ENCODE measurements at places on chromosomes 5 and 9.

GRCh38 chr5:159782197-159782994, 133.9 kb upstream of the ADRA1B start:
- DNase-seq: no peak

DNA sequence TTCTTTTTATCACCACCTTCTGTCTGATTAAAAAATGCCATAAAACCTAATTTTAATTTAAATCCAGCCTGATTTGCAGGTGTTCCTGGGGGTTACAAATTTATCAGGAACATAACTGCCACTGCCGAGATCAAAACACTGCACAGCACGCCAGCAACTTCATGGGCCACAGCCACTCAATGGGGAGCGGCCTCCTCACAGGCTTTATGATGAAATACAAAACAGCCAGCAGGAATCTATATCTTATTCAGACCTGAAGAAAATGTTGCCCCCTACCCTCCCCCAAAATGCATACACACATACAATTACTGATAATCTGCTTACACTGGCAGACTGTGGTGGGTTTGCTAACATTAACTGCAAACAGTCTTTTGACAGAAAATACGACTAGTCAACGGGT, 151.7 kb upstream of the POU5F2 start:
- DNase-seq: no peak

GRCh38 chr5:154446195-154447088, 645 bp downstream of the SAP30L start:
- peak; percentile 33 for DNase-seq

- no peak for DNase-seq
Observed at GRCh38 chr5:53219174-53219573, 109.6 kb upstream of the MOCS2 start.

- DNase-seq: no peak
Observed at GRCh38 chr5:54234304-54234933, 76.0 kb downstream of the ARL15 start.

- DNase-seq: no peak
Observed at GRCh38 chr5:64074533-64074932, 91.1 kb upstream of the RNF180 start.

DNA sequence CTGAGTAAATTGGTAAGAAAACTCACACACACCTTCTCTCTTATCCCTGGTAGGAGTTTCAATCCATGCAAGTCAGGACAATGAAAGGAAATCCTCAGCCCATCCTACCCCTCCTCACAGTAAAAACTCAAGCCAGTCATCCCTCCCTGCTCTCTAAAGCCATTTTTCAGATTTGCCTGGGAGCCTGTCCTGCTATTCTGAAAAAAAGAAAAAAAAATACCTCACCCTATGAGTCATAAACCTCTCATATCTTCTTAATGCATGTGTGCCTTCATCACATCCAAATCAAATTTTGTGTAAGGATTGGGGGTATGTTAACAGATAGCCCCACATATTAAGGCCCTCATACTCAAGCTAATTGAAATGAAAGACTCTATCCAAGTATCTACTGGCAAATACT, 14.1 kb downstream of the UGT3A2 start:
- no peak for DNase-seq

DNA sequence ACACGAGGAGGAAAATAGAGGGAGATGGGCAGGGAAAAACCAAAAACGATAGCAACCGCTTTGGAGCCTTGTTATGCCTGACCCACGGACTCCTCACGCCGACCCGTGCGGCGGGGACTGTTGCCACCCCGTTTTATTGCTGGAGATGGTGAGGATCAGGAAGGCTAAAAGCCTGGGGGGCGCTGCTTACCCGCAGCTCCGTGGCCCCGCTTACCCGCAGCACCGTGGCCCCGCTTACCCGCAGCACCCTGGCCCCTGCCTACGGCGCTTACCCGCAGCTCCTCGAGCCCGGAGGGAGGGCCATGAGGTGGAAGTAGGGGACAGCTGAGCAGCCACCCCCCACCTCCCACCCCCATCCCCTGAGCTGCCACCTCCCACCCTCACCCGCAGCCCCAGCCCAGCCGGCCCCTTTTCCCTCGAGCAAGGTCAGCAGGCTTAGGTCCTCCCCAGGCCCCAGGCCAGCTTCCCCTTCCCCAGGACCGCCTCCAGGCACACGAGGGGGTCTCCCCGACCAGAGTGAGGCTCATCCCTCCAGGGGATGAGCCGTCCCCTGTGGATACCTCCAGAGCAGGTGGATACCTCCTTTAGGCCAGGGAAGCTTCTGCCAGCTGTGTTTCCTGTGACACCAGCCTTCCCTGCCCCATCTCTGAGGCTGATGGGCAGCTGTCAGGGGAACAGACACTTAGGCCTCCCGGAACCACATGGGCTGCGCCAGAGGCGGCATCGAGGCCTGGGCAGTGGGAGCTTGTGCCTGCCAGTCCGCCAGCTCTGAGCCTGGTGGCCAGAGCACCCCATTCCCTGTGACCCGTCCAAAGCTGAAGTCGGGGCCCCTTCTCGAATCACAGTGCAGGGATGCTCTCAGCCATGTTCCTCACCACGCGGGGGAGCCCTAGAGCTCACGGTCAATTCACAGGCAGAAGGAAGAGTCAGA, 92.3 kb downstream of the LMX1B start:
- DNase-seq: peak; percentile 70

- no peak for DNase-seq
Observed at GRCh38 chr5:150774145-150774544, 4.4 kb upstream of the SMIM3 start.

GRCh38 chr9:128718047-128718446, 5.9 kb downstream of the ZDHHC12 start:
- no peak for DNase-seq

DNA sequence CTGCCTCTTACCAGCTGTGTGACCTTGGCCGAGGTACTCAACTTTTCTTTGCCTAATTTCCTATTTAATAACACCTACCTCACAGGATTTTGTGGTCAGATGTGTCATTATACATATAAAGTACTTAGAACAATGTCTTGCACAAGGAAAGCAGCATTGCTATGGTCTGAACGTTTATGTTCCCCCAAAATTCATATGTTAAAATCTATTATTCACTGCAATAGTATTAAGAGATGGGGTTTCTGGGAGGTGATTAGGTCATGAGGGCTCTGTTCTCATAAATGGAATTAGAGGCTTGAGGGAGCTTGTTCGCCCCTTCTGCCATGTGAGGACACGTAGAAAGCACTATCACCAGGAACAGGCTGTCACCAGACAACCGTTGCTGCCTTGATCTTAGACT, 10.9 kb upstream of the RNF145 start:
- DNase-seq: no peak

DNA sequence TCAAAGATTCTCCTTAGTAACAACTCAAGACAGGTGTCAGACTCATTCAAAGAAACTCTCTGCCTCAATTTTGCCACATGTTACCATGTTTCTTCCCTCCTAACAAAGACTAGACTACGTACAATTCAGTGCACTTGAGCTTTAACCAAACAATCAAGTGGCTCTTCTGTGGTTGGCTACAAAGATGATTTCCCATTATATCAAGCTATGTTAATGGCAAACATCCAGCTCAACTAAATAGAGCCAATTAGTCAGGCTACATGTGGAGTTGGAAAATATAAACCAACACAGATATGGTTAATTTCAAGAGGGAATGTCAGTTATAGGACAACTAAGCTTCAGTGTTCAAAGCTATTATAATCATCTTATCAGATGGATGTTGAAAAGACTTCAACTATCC, 29.2 kb upstream of the ADRA1B start:
- DNase-seq: no peak

GRCh38 chr9:30900706-30901105, 1483.7 kb upstream of the ACO1 start:
- no peak for DNase-seq

DNA sequence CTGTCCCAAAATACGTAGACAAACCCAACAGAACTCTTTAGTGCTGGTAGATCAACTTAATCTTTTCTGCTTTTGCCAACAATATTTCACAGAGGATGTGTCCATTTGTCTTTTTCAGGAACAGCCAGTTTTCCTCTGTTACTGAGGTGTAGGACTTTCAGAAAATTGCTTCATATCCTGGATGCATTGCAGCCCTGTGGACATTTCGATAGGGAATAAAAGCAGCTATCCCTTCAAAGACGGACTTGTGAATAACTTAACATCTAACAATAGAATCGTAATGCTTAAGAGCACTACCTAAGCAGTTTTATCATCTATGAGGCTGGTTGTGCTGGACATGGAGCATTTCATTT, 59.7 kb downstream of the PCSK1 start:
- no peak for DNase-seq

DNA sequence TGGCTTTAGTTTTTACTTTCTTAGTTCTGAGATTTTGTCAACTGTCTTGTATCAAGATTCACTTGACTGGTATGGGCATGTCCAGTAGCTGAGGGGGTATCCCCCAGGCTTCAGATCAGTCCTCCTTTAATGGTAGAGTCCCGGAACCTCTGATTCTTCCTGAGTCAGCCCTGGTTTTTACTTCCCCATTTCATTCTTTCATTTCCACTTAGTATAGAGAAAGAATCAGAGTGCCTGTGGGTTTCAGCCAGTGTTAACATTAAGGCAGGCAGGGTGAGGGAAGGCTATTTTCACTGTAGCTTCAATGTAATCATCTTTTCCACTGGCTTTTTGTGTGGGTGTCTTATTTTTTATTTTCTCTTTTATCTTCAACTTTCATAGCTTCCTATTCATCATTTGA, 8.3 kb upstream of the COMMD10 start:
- DNase-seq: no peak

- DNase-seq: no peak
Observed at GRCh38 chr9:81776834-81777233, 87.5 kb upstream of the TLE1 start.

DNA sequence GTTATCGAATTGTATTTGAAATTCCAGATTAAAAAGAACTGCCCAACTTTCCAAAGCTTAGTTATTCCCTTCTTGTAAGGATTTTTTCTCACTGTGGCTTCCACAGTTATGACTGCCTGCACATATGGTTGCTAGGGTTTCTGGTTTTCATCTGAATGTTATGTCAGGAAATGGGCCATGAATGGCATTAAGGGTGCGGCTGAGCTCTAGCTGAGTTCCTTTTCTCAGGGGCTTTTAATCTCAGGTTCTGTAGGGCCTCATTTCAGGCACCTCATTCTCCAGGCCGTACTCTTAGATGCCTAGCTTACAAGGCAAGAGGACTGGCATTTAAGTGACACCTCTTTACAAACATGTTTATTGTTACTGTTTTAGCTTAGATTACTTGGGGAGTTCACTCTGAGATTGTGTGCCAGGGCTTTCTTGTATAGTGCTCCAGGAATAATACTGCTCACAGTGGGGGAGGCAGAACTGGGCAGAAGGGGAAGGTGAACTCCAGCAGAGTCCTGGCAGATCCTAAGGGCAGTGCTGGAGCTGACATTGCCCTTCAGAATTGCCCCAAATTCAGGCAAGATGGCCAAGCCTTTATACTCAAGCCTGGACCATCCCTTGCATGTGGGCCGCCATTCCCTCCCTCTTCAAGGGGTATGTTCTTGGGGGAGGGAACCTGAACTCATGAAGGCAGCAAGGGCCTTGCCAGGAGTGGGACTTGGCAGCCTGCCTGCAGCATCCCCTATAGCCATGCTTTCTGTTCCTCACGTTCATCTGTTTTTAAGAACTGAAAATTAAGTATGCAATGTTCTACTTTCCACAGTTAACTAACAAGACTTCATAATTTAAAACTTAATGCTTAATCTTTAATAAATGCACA, 111.5 kb downstream of the KDM4C start:
- DNase-seq: no peak

DNA sequence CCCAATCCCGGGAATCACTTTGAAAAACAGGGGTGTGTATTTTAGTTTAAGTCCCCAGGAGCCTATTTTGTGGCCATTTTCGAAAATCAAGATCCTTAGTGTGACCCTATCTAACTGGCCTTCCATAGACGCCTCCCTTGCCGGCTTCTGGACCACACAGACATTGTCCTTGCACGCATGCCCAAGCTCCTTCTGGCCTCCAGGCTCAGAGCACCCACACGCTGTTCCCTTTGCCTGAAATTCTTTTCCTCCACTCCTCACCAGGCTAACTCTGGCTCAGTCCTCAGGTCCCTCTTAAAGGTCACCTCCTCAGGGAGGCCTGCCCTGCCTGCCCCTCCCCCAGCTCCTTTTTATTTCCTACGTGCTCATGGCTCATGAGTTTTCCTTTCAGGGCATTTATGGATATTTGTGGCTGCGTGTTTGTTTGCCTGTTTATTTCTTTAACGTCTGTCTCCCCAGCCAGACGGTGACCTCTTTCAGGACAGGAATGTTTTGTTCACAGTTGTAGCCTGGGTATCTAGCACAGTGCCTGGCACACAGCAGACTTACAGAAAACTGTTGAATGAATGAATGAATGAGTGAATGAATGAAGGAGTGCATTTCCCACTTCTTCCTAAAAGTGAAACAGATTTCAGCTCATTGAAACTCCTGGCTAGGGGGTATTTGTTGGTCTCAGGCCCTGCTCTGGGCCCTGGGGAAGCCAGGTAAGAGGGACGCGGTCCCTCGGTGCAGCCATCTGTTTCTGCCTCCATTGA, 79.1 kb upstream of the IER5L start:
- no peak for DNase-seq

DNA sequence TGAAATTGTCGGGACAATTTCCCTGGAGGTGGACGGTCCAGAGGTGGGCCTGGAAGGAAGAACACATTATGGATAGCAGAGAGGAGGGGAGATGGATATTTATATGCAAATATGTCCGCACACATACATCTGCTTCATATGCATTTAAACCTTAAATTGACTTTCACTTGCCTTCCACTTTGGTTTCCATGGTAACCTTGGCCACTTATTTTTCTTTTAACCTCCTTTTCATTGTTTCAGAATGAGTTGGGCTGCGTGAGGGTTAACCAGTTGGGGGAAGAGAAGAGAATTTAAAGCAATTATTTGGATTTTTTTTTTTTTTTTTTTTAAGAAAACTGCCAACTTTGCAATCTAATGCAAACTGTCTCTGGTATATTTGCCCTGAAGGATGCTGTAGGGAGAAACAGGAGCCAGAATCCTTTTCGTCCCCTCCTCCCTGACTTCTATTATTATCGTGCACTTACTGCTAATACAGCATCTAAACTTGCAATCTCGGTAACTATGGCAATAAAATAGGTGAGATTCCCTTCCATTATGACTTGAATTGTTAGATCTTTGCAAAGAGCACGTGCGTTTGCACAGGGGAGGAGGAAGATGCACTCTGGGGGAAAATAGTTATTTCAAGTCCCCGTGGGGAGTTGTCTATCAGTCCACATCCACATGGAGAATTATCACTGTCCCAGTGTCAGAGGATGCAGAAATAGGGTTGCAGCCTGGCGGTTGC, 35.6 kb downstream of the TLR4 start:
- DNase-seq: no peak

DNA sequence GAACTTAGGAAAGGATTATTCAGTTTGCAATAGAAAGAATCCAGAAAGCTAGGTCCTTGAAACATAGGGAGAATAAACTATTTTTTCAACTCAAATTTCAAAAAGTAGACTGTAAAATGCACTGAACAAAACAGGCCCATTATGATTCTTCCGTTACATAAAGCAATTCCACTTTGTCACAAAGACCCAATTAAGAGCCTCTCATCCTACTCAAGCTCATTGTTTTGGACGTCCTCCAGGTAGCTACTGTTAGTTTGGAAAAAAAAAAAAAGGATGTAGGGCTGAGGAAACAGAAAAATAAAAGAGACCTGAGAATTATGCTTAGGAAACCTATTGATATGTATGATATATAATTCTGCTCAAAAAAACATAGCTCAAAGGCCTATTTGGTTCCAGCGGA, 74.0 kb downstream of the DIRAS2 start:
- no peak for DNase-seq
